Natural killer cell treated with Interleukin-12 subunit alpha and Interleukin-12 subunit beta and Interleukin-15 and Interleukin-18, amount 100 ng/mL, for 72 hours (primary cell): ENCODE measurements at places on chromosomes 13 and 19. TPM values are rescaled to one million over a fixed set of nuclear protein-coding genes. Genes with fewer than 3 reads are reported as not detected.

VSTM2B gene
- not detected for total RNA-seq

- no peak for DNase-seq
- H3K27ac ChIP-seq: no peak overlapping the region
- H3K4me1 ChIP-seq: no peaks in the 10 kb centered on the region
- peaks cover 7% of the 10 kb centered on the region for H3K36me3 ChIP-seq
- no peaks in the 10 kb centered on the region for H3K27me3 ChIP-seq
These were observed 23.5 kb upstream of the QTRT1 start for GRCh38 chr19:10677751-10678150.

DNA sequence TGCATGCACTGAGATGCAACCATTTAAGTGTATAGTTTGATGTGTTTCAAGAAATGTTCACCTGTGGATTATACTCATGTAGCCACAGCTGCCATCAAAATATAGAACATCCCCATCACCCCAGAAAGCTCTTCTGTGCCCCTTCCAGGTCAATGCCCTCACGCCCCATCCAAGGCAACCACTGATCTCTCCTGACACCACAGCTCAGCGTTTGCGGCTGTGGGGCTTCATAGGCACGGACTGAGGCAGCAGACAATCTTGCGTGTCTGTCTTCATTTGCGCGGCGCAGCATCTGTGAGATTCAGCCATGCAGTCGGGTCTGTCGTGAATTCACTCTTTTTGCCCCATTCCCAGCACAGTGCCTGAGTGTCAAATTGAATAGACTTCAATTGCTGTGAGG lies 153.8 kb upstream of the UQCRFS1 start:
- no peaks in the 10 kb centered on the region for H3K36me3 ChIP-seq
- no peak overlapping the region for H3K4me3 ChIP-seq
- H3K27me3 ChIP-seq: peaks cover 25% of the 10 kb centered on the region
- no peak for DNase-seq

DNA sequence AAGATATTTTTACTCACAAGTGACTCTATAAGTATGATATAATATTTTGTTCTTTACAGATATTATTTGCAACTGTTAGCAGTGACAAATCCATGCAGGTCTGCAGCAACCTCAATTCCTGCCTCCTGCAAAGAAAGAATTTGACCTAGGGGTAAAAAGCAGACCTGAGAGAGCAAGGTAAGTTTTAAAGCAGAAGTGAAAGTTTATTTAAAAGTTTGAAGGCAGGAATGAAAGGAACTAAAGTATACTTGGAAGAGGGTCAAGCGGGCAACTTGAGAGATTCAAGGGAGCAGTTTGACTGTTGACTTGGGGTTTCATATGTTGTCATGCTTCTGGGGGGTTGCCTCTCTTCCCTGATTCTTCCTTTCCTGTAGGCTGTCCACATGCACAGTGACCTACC lies 520.1 kb upstream of the PCDH20 start:
- no peak overlapping the region for H3K27ac ChIP-seq
- no peak overlapping the region for H3K4me3 ChIP-seq
- no peaks in the 10 kb centered on the region for H3K4me1 ChIP-seq
- H3K27me3 ChIP-seq: no peaks in the 10 kb centered on the region

LINGO3 gene
- total RNA-seq: 0.21 TPM

WDR87 gene
- total RNA-seq: not detected

- H3K36me3 ChIP-seq: no peaks in the 10 kb centered on the region
- H3K27ac ChIP-seq: no peak overlapping the region
- peaks cover 42% of the 10 kb centered on the region for H3K27me3 ChIP-seq
- no peak overlapping the region for H3K4me3 ChIP-seq
- H3K4me1 ChIP-seq: no peaks in the 10 kb centered on the region
These were observed 202.4 kb downstream of the ITGBL1 start for GRCh38 chr13:101654883-101655282.

ARL11 gene
- 0.50 TPM for total RNA-seq

DNA sequence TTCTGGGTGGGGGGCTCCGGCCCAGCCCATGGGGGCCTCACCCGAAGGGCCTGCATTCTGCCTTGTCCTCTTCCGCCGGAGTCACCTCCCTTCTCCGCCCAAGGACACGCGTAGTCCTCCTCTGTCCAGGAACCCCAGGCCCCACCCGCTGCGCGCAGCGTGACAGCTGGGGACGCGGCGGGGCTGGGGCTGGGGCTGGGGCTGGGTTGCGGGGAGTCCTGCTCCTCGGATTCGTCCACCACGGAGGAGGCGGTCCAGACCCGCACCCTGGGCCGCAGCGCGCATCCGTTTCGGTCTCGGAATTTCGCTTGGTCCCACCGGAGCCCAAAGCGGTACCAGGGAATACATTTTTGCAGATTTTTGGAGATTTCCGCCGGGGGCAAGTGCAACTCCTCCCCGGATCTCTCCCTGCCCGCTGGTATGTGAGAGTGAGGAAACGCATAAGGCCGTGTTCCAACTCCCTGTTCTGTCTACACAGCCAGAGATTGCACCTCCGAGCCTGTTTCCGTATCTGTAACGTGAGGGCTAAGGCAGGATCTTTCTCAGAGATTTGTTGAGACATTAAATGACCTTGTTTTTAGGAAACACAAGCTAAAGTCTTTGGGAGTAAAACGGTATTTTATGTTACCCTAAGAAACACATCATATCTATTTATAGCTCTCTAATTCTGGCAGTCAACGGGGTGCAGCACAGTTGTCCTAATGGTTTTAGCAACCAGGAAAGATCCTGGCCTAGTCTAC lies at the start of gene COX7A1:
Gene COX7A1 (minus strand): TSS at position 96 of the 740 bp plus-strand sequence. CDS start 40 bp downstream, at position 56.
- H3K27me3 ChIP-seq: no peaks in the 10 kb centered on the region
- H3K4me1 ChIP-seq: peaks cover 10% of the 10 kb centered on the region
- no peak within 1 kb of the TSS for H3K27ac ChIP-seq
- no peak for DNase-seq
- no peaks in the 10 kb centered on the region for H3K36me3 ChIP-seq

ZNF699 gene
- 4.5 TPM for total RNA-seq
